ENCODE measurements at places on chromosomes 4 and X.

DNA sequence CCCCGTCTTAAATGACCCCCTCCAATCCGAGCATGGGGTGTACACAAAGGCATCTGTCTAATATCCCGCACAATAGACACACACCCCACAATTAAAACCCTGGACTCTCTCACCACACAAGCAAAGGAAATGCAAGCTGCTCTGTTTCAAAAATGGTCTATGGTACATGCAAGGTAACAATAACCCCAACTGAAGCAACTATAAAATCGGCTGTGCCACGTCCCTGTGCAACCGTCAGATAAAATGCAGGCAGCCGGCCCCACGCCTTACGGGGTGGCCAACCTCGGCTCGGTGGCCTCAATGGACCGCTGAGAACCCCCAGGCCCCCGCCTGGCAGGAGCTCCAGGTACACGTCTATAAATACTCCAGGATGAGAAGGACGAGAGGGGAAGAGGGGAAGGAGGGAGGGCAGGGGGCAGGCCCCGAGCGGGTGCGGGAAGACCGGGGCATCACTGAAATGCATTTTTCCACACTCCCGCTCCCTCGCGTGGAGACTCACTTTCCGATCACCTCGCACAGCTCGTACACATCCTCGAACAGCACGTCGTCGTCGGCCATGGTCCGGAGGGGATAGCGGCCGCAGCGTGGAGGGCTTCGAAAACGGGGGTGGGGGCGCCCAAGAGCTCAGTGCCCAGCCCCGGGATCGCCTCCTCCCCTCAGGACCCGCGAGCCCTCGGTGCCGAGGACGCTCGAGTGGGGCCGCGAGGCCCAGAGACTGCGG, 763 bp downstream of the CASK start:
- DNase-seq: peak; percentile 37

GRCh38 chr4:176526704-176527103, 206.9 kb downstream of the SPCS3 start:
- no peak for DNase-seq

GRCh38 chr4:72031868-72032608, at the start of gene NPFFR2:
TSS of gene NPFFR2 (plus strand) at chr4:72032000. CDS start at chr4:72128592, 96,592 bp downstream.
- DNase-seq: peak; percentile 24

- DNase-seq: no peak
Observed at GRCh38 chr4:11111876-11112275, 316.8 kb downstream of the HS3ST1 start.

GRCh38 chr4:94523617-94524016, 71.9 kb downstream of the PDLIM5 start:
- no peak for DNase-seq

DNA sequence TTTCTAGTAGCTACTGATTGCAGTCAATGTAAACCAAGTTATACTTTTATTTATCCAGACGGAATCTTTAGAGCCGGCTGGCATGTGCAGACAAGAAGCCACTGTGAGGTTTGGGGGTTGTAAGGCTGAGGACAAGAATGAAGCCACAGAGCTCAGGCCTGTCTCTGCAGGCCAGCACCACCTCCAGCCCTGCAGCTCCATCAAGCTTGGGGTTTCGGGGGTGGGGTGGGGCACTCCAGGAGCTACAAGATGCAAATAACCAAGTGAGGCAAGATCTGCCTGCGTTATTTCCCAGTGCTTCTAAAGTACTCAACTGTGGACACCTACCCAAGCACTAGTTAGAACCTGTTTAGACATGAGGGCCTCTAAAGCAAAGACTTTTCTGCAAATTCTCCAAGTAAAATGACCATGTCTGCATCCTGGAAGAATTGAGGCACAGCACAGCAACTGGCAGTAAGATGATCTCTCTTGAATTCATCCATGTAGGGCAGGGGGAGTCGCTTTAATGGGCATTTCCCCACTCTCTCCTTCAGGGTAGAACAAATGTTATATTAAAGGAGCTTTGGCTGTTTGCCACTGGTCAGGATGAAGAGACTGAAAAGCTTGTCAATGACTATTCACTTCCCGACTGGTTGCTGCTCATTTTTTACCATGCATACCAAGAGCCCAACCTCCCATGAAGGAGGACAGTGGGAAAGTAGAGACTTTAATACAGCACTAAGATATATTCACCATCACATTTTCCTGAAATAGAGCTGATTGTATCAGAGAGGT, 222.5 kb downstream of the MGST2 start:
- no peak for DNase-seq

GRCh38 chr4:176137631-176138030, 57.8 kb downstream of the SPATA4 start:
- DNase-seq: no peak

DNA sequence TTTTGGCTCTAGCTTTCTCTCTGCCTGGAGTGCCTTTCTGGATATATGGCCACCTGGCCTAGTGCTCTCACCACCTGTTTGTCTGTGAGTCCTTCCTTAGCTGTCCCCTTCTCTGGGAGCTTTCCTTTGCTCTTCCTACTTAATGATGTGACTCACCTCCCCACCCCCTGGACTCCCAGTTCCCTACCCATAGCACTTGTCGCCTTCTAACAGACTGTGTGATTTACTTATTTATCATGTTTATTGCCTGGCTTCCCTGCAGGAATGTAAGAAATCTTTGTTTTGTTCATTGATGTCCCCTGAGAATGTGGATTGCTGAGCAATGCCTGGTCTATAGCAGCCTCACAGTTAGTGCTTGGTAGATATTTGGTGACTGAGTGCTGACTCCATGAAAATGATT, 18.9 kb downstream of the ADD1 start:
- DNase-seq: no peak
